ENCODE measurements at places on chromosomes 2 and 18.

DNA sequence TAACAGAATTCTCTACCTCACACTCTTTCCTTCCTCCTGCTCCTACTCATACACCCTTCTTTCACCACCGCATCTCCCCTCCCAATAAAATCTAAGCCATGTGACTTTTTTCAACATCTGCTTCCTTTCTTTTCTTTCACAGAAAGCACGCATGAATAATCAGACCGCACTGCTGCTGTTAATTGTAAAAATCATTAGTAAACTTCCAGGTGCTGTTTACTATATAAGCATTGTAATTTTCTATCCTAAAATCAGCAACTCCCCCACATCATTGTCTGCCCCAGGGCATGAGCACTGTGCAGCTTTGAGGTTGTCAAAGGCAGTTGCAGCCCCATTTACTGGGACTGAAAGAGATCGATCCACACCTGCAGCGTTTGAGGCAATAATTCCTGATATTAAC lies 782.6 kb upstream of the ID2 start:
- peak; percentile 51 for DNase-seq

GRCh38 chr2:235861383-235861782 lies 306.8 kb downstream of the GBX2 start:
- DNase-seq = no peak

DNA sequence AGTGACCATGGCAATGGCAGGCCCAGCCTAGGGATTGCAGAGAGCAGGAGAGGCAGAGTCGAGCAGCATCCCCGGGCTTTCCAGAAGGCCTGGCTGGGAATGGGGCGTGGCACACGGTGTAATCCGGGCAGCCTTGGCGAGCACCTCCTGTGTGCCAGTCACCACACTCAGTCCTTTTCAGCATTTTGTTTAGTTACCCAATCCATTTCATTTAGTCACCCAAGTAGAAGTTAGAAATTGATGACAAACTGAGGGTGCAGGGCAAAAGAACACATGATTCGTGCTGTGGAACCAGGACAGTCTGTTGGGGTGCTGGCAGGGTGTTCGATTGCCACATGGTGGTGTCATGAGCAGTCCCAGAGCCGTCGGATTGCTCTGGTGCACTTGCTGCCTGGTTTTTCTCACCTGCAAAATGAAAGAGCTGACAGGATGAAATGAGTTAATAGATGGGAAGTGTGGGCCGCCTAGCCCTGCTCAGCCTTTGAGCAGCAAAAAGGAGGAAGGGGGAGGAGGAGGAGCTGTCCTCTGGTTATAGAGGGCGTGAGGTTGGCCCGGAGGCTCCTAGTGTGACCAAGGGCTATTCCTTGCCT lies 299.4 kb downstream of the AGAP1 start:
- DNase-seq = peak; percentile 26

DNA sequence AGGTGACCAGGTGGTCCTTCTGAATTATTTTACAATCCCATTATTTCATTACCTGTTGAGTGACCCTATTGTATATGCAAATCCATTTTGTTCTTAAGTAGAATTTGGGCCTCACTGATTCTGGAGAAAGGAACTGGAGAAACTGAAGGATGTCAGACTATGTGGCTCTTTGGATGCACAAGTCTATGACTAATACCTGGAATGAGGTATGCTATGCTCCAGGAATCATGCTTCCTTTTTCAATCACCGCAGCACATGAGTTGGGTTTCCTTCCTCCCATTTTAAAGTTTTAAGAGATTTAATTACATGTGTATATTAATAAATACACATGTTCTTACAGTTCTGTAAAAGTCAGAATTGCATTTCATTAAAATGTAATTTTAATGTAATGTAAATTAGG lies 253.9 kb upstream of the VWC2L start:
- DNase-seq = no peak

- no peak for DNase-seq
These were observed 52.9 kb downstream of the ANTXR1 start for GRCh38 chr2:69065735-69066336.

- DNase-seq = no peak
These were observed 168.7 kb downstream of the TMEM247 start for GRCh38 chr2:46647766-46648742.

- peak; percentile 43 for DNase-seq
These were observed 87.0 kb downstream of the EPB41L3 start for GRCh38 chr18:5456577-5457461.

DNA sequence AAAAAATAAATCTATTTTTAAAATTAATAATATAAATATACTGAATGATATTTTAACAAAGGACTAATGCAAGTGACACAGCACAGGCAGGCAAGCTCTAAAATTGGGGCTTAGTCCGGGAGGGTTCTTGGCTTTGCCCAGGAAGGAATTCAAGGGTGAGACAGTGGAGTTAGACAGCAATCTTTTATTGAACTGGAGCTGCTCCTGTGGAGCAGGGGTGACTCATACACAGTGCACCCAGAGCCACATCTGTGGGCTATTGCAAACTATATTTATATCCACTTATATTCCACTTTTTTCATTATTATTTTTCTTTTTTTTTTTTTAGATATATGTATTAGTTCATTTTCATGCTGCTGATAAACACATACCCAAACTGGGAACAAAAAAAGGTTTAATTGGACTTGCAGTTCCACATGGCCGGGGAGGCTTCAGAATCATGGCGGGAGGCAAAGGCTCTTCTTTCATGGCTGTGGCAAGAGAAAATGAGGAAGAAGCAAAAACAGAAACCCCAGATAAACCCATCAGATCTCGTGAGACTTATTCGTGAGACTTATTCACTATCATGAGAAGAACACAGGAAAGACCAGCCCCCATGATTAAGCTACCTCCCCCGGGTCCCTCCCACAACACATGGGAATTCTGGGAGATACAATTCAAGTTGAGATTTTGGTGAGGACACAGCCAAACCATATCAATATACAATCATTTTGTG lies 437.1 kb downstream of the BCL11A start:
- peak; percentile 20 for DNase-seq

GRCh38 chr2:20094142-20094755 lies 42.8 kb upstream of the LAPTM4A start:
- no peak for DNase-seq

GRCh38 chr2:60998628-60999545 lies 18.6 kb upstream of the PEX13 start:
- peak; percentile 81 for DNase-seq

- no peak for DNase-seq
These were observed 71.3 kb downstream of the FMNL2 start for GRCh38 chr2:152406119-152406835.

Data from hematopoietic multipotent progenitor cell treated with erythropoietin and hydrocortisone succinate and interleukin-3 and kit ligand, for 4 days (in vitro differentiated cells).